NCI-H524 treated with DMSO at 0.1 percent for 48 hours (cell line): ENCODE measurements at places on chromosomes 6 and 20.

- DNase-seq = no peak
These were observed 79.0 kb upstream of the RGS17 start for GRCh38 chr6:153210083-153210482.

- no peak for DNase-seq
These were observed 71.5 kb upstream of the TGM3 start for GRCh38 chr20:2224368-2224639.

GRCh38 chr6:113607821-113608545 is 249.2 kb upstream of the MARCKS start:
- no peak for DNase-seq

- no peak for DNase-seq
These were observed 22.4 kb downstream of the EDN3 start for GRCh38 chr20:59322585-59323454.

GRCh38 chr6:88381289-88381642 is 215.1 kb upstream of the CNR1 start:
- DNase-seq = no peak

- no peak for DNase-seq
These were observed 6.8 kb upstream of the TFAP2D start for GRCh38 chr6:50706575-50706974.

GRCh38 chr6:161684731-161685475 is 411.0 kb upstream of the AGPAT4 start:
- no peak for DNase-seq

DNA sequence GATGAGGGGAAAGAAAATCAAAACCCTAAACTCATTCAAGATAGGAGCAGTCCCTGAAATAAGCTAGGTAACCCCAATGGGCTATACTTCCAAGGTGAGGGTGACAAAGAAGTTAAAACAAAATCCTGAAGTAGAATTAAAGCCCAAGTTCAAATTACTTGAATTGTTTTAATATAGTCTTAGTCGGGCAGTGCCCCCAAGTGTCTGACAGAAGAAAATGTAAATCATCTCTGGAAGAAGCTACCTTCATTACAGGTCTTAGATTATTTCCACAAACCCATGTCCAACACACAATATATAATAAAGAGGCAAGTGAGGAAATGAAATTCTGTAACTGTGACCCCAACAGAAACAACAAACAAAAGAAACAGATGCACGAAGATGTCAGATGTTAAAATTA is 36.8 kb upstream of the L3MBTL3 start:
- no peak for DNase-seq

- no peak for DNase-seq
These were observed 51.5 kb downstream of the PREX1 start for GRCh38 chr20:48776306-48776705.

- DNase-seq = no peak
These were observed 19.7 kb downstream of the CGA start for GRCh38 chr6:87075168-87075567.

DNA sequence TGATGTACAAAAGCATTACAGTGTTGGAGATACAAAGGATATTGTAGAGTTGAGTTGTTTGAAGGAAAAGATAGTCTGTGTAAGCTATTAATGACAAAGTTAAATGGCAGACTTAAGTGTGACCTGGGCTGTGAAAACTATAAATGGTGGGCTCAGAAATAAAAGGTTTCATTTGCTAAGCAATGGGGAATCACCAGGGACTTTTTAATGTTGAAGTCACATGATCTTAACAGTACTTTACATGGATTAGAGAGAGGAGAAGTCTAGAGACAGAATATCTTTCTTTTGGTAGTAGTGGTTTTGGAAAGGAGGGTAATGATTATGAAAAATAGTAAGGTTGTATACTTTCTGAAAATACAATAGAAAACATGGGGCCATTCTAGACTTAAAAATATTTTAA is 67.1 kb downstream of the SCAF8 start:
- no peak for DNase-seq

DNA sequence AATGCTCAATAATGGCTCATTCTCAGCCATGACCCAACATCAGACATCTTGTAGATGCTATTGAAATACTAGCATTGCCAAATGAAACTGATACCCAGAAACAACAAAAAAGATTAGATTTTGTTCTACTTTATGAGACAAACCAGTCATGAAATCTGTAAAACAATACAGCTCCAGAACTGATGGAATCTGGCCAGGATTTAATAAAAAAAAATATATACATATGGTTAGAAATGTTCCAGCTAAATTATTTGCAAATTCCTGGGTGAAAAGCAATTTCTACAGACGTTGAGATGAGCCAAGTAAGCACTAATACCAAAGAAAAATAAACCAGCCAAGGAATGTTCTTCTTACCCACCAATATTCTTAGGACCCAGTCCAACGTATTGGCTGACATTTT is 201.3 kb downstream of the EPHA7 start:
- no peak for DNase-seq

DNA sequence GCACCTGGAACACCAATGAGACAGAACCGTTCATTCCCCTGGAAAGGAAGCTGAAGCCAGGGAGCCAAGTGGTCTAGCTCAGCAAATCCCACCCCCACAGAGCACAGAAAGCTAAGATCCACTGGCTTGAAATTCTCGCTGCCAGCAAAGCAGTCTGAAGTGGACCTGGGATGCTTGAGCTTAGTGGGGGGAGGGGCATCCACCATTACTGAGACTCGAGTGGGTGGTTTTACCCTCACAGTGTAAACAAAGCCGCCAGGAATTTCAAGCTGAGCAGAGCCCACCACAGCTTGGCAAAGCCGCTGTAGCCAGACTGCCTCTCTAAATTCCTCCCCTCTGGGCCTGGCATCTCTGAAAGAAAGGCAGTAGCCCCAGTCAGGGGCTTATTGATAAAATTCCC is 53.1 kb downstream of the KIF16B start:
- DNase-seq = peak; percentile 27
